Thymus (tissue), 14 donors: ENCODE measurements at places on chromosomes 5 and 9.

DNA sequence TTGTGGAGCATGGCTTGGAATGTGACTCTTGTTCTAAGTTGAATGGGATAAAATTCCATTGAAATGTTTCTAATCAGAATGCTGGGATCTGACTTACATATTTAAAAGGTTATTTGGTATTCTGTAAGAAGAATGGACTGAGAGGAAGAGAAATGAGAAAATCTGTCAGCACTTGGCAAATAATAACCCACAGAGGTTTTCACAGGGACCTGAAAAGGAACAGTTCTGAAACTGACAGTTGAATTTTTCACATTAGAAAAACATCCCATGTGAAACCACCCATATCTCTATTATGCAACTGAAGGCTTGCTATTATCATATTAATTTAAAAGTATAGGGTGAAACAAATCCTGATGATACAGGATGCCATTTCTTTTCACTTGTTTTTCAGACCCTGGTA, 302.7 kb downstream of the EPB41L4A start:
- H3K4me1 ChIP-seq: no peaks in the 10 kb centered on the region
- no peak overlapping the region for H3K4me3 ChIP-seq
- DNase-seq: no peak
- no peaks in the 10 kb centered on the region for H3K36me3 ChIP-seq
- H3K27ac ChIP-seq: no peak overlapping the region
- no peaks in the 10 kb centered on the region for H3K27me3 ChIP-seq

GRCh38 chr9:112288029-112288428, 45.4 kb downstream of the PTBP3 start:
- no peaks in the 10 kb centered on the region for H3K27me3 ChIP-seq
- H3K4me1 ChIP-seq: no peaks in the 10 kb centered on the region
- peaks cover 16% of the 10 kb centered on the region for H3K36me3 ChIP-seq
- DNase-seq: no peak
- H3K27ac ChIP-seq: no peak overlapping the region

GRCh38 chr9:79895232-79895631, 323.5 kb downstream of the TLE4 start:
- no peaks in the 10 kb centered on the region for H3K36me3 ChIP-seq
- no peaks in the 10 kb centered on the region for H3K4me1 ChIP-seq
- H3K4me3 ChIP-seq: no peak overlapping the region
- H3K27ac ChIP-seq: no peak overlapping the region
- DNase-seq: no peak

GRCh38 chr9:91239367-91240111, 122.2 kb downstream of the AUH start:
- no peaks in the 10 kb centered on the region for H3K36me3 ChIP-seq
- DNase-seq: no peak
- H3K27ac ChIP-seq: no peak overlapping the region

- H3K27me3 ChIP-seq: no peaks in the 10 kb centered on the region
- DNase-seq: no peak
- H3K4me1 ChIP-seq: no peaks in the 10 kb centered on the region
- no peak overlapping the region for H3K4me3 ChIP-seq
These were observed 77.4 kb upstream of the C5orf46 start for GRCh38 chr5:147983742-147984141.

- DNase-seq: no peak
- no peaks in the 10 kb centered on the region for H3K27me3 ChIP-seq
- no peak overlapping the region for H3K27ac ChIP-seq
- no peaks in the 10 kb centered on the region for H3K4me1 ChIP-seq
- H3K4me3 ChIP-seq: no peak overlapping the region
These were observed 1039.2 kb upstream of the CDH9 start for GRCh38 chr5:28077291-28078240.

DNA sequence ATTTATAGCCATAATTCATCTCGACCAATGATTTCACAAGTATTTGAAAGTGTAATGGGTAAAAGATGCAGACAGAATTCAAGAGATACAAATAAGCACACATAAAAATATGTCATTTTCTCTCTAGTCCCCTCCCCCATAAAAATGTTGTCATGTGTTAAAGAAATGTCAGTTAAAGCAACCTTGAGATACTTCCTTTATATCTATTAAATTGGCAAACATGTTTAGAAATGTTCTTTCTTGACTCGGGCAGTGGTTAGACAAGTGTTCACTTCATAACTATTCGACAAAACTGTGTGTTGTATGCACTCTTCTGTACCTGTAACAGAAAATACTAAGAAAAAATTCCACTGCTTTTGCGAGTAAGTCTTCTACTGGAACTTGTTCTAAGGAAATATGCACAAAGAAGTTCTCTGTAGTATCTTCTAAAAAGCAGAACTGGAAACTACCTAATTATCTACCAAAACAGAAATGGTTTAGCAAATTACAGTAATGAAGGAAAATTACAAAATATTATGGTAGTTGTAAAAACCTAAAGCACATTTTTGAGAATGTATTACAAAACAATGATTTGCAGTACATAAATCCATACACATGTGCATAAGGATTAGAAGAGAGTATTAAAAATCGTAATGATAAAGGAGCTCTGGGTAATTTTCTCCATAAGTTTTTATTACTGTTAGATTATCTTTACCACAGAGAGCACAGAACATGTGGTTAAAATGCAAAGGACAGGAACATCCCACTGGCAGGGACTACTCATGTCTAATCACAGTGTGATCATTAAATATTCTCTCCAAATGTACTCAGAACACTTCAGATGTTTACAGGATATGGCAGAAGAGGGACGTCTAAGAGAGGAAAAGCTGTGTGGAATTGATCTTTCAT, 35.9 kb downstream of the FBXW2 start:
- DNase-seq: no peak
- no peaks in the 10 kb centered on the region for H3K27me3 ChIP-seq
- no peaks in the 10 kb centered on the region for H3K4me1 ChIP-seq
- H3K4me3 ChIP-seq: no peak overlapping the region

DNA sequence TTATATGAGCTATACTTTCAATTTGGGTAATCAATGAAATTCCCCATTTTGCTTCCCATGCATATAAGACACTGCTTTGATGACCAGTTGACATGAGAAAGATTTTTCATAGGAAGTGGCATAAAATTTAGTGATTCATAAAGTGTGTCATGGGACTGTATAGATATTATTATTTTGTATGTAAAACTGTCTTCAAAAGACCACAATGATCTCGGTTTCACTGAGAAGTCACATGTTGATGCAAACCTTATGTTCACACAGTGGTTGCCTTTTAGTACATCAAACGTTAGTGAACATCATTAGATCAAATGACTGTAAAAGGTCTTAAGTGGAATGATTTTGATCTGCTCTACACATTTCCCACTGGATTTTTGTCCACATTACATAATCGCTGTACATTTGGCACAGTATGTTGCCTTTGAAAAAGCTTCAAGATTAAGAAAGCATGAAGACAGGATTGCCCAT, 349.2 kb upstream of the MEF2C start:
- H3K36me3 ChIP-seq: no peaks in the 10 kb centered on the region
- no peak overlapping the region for H3K27ac ChIP-seq
- no peak overlapping the region for H3K4me3 ChIP-seq
- no peak for DNase-seq
- no peaks in the 10 kb centered on the region for H3K4me1 ChIP-seq

- H3K27me3 ChIP-seq: no peaks in the 10 kb centered on the region
- no peak overlapping the region for H3K4me3 ChIP-seq
- no peak overlapping the region for H3K27ac ChIP-seq
- no peaks in the 10 kb centered on the region for H3K4me1 ChIP-seq
- DNase-seq: no peak
These were observed 424.1 kb upstream of the KIF2A start for GRCh38 chr5:61881821-61882487.

DNA sequence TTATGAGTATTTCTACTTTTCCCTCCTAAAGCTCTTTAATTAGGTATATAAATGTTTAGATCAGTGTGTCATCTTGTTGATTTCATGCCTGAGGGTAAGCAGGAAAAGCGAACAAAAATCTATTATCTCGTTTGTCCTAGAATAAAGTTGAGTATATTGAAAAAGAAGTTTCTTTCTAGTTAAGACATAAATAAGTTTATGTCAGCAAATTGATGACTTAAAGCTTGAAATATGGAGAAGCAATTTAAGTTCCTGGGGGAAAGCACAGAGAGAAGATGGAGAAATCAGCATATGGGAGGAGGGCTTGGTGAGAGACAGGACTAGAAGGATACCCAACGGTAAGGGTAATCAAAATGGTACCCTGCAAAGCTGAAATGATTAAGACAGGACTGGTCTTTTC, 813.4 kb downstream of the MTRR start:
- no peak for DNase-seq
- H3K36me3 ChIP-seq: no peaks in the 10 kb centered on the region
- H3K27ac ChIP-seq: no peak overlapping the region
- H3K4me3 ChIP-seq: no peak overlapping the region
- H3K27me3 ChIP-seq: no peaks in the 10 kb centered on the region
- H3K4me1 ChIP-seq: no peaks in the 10 kb centered on the region

DNA sequence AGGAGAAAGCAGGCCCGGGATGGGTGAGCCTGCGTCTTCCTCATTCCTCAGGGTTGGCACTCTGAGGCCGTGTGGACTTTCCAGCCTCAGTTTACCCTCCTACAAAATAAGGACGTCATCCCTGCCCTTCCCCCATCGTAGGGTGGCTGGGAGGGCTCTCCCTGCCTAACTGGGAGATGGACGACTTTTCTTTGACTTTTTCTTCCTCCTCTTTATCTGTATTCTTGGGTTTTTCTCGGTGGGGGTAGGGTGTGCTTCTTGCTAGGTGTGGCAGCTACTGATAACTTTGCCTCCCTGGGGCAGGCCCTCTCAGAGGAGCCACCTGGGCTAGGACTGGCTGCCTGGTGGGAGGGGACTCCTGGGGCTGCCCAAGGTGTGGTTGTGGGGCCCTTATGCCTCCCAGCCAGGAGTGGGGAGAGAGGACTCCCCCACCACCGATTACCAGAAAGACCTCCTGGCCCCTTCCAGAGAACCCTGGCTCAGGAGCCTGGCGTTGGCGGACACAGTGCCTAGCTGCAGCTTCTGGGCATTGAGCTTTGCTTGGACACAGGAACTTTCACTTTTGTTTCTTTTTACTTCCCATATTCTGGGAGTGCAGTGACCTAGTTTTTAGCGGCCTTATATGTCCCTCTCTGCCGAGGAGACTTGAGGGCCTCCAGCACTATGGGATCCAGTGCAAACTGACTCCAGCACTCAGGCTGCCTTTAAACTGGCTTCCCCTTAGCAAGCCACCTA, 6.1 kb downstream of the GLIPR2 start:
- H3K36me3 ChIP-seq: no peaks in the 10 kb centered on the region
- peak overlapping the region; percentile 71 for H3K27ac ChIP-seq
- no peaks in the 10 kb centered on the region for H3K27me3 ChIP-seq
- peaks cover 35% of the 10 kb centered on the region for H3K4me1 ChIP-seq
- H3K4me3 ChIP-seq: no peak overlapping the region

DNA sequence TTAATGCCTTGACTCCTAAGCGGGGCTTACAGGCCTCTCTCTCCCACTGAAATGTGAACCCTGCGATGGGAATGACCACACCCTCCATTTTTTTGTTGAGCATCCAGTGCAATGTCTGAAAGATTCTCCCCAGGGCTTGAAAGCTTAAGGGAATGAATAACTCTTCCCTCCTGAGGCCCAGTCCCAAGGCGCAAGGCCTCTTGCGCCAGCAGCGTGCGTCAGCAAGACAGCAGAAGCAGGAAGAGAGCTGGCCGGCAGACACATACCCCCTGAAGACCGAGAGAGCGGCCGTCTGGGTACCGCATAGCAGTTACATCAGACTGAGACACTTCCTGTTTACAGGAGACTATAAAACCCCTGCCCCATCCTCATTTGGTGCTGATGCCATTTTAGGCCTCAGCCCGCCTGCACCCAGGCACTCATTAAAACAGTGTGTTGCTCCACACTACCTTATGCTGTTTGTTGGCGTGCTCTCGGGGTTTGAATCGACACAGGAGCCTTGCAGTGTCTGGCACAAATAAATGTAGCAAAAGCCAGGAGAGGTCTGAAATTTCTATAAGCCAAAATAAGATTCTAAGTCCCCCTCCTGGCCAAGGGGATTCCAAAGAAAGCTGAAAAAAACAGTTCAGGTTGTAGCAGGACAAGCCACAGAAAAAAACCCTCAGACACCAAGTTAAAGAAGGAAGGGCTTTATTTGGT, 62.3 kb downstream of the GDNF start:
- no peaks in the 10 kb centered on the region for H3K36me3 ChIP-seq
- no peaks in the 10 kb centered on the region for H3K4me1 ChIP-seq
- no peak for DNase-seq

- H3K27ac ChIP-seq: no peak overlapping the region
- no peak for DNase-seq
- H3K4me1 ChIP-seq: no peaks in the 10 kb centered on the region
These were observed 719.4 kb downstream of the MAT2B start for GRCh38 chr5:164224772-164225171.

- no peaks in the 10 kb centered on the region for H3K4me1 ChIP-seq
- H3K36me3 ChIP-seq: no peaks in the 10 kb centered on the region
- no peak overlapping the region for H3K4me3 ChIP-seq
- peak overlapping the region; percentile 1 for H3K27ac ChIP-seq
- H3K27me3 ChIP-seq: no peaks in the 10 kb centered on the region
These were observed 45.9 kb upstream of the PJA2 start for GRCh38 chr5:109455598-109456096.

GRCh38 chr9:36316611-36317317, 58.5 kb upstream of the GNE start:
- H3K4me3 ChIP-seq: no peak overlapping the region
- no peak overlapping the region for H3K27ac ChIP-seq
- DNase-seq: no peak
- H3K36me3 ChIP-seq: no peaks in the 10 kb centered on the region
- no peaks in the 10 kb centered on the region for H3K4me1 ChIP-seq

DNA sequence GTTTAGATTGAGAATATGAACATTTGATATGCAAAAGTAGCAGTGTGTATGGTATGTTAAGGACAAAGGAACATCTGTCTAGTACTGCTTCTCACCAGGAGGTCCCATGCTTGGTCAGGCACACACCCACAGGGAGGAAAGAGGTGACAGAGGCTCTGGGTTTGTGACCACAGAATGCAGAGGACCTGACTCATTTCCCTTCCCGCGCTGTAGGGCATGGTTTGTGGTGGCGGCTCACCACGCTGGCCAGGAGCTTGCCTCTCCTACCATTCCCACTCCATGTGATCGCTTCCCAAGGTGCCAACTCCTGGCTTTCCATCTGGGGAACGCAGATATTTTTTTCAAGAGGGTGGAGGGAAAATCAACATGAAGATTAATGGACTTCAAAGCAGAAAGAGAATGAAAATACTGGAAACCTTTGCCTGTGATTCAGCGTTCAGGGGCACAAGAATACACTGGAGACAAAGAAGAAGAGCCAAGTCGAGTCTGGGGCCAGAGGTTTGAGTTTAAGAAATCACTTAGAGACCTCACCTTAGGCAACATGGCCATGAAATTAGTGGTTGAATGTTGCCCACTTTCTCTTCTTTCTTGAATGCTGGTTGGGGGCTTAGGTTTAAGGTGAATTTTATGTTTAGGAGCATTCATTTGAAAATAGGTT, 477.8 kb downstream of the CCDC171 start:
- H3K27me3 ChIP-seq: no peaks in the 10 kb centered on the region
- H3K4me3 ChIP-seq: no peak overlapping the region
- H3K4me1 ChIP-seq: no peaks in the 10 kb centered on the region

DNA sequence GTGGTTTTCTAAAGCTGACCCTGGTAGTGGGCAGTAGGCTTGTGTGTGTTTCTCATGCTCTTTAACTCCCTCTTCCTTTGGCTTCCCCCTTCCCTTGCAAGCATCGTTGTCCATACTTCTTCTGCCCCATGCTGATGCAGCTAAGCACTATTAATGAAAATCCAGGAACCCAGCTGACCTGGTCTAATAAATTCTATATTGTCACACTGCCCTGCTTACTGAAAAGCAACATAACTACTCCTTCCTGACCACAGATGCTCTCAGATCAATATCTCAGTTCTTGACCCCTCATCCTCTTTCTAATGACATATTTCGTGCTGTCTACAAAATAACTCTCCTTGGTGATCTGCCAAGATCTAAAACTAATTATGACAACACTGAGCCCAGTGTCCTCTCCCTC, 405.5 kb downstream of the EFNA5 start:
- no peaks in the 10 kb centered on the region for H3K4me1 ChIP-seq
- H3K27me3 ChIP-seq: no peaks in the 10 kb centered on the region
- DNase-seq: no peak
- H3K27ac ChIP-seq: no peak overlapping the region
